ENCODE measurements at places on chromosomes 5 and 9.

- no peak for DNase-seq
Observed at GRCh38 chr5:178241231-178241663, 8.6 kb upstream of the PHYKPL start.

- no peak for DNase-seq
Observed at GRCh38 chr9:135083831-135084230, 3.6 kb upstream of the OLFM1 start.

DNA sequence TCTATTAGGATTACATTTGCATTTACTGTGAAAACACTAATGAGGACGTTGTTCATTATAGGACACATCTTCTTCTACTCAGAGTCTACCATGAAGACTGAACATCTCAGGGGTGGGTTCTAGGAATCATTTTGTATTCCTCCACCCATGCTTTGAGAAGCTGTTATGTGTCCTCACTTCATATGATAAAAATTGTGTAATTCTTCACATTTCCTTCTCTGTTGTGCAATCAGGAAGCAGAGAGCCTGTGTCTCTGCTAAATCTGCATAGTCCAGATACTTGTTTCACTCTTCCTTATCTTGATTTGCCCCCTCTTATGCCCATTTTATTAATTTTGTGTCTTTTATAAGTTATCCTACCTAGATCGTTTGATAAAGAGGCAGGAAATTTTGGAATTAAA, 97.8 kb upstream of the IQGAP2 start:
- no peak for DNase-seq

DNA sequence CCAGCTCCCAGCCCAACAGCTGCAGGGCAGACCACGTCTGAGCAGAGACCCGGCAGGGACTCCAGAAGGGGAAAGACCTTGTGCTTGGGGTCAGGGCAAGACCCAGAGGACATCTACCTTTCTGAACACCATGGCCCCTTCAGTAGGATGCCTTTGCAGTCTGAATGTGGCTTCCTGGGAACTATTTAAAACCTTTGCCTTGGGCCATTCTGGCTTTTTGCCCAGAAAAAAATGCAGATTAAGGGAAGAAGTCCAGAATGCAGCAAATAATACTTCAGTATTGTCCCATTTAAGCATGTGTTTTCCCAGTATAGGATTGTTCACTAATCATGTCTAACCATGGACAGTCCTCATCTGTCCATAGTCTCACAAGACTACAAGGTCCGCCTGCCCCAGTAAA, 67.5 kb upstream of the ERCC6L2 start:
- DNase-seq = no peak

GRCh38 chr5:136992796-136993489, 506.2 kb downstream of the SPOCK1 start:
- no peak for DNase-seq

DNA sequence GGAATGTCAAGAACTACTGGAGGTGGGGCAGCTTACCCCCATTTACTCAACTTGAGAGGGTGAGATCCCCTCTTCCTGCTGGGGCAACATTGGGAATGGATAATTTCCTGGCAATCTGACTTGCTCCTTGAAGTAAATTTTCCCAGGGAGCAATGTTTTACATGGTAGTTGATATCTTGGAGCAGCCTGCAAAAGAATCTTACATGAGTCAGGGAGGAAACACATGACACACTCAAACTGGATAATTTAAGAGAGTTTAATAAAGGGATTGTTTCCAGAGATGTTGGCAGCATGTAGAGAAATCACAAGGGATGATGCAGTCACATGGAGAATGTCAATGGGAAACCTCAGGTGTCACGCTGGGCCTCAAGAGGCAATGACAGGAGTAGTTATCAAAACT, 212.5 kb downstream of the GAS1 start:
- no peak for DNase-seq

- no peak for DNase-seq
Observed at GRCh38 chr5:115417076-115417475, 120.6 kb upstream of the CCDC112 start.

- no peak for DNase-seq
Observed at GRCh38 chr9:38284039-38284575, 108.4 kb upstream of the ALDH1B1 start.

DNA sequence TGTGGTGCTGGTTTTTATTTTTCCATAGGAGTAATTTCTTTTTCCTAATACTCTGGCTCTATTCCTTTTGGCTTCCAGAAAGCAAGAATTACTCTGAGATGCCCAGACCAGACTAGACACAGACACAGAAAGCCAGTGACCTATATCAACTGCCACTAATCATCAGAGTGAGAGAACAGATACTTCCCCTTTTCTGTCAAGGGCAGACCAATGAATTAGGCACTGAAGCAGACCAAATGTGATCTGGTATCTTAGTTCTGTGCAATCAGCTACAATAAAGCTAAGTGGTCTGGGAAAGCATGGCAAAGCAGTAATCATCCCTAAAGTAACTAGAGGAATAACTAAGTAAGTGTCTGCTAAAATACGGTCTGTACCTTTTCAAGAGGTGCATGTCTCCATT, 239.1 kb downstream of the ELAVL2 start:
- DNase-seq = no peak

- DNase-seq = no peak
Observed at GRCh38 chr5:94505327-94506068, 112.9 kb downstream of the KIAA0825 start.

DNA sequence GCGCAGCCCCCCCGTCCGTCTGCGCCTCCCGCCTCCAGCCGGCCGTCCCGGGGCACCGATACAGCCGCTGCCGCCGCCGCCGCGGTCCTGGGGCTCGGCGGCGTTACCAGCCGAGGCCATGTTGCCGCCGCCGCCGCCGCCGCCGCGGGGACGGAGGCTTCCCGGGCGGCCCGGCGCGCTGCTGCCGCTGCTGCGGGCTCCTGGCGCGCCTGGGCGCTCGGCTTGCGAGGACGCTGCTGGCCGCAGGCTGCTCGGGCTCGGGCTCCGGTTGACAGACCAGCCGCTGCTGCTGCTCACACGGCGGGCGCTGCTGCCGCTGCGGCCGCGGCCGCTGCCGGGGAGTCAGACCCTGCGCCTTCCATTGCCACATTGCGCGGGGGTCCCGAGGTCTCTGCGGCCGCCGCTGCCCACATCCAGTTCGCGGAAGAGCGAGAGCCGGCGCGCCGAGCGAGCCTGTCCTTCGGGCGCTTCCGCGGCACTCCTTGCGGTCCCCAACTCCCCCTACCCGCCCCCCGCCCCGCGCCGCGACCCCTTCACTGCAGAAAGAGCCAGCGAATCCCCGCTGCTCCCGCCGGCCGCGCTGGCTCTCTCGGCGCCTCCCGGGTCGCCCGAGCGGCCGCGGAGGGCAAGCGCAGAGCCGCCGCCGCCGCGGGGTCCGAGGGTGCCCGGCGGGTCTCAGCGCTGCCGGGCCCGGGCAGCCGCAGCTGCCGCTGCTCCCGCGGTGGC, 8.4 kb downstream of the PTCH1 start:
- no peak for DNase-seq

DNA sequence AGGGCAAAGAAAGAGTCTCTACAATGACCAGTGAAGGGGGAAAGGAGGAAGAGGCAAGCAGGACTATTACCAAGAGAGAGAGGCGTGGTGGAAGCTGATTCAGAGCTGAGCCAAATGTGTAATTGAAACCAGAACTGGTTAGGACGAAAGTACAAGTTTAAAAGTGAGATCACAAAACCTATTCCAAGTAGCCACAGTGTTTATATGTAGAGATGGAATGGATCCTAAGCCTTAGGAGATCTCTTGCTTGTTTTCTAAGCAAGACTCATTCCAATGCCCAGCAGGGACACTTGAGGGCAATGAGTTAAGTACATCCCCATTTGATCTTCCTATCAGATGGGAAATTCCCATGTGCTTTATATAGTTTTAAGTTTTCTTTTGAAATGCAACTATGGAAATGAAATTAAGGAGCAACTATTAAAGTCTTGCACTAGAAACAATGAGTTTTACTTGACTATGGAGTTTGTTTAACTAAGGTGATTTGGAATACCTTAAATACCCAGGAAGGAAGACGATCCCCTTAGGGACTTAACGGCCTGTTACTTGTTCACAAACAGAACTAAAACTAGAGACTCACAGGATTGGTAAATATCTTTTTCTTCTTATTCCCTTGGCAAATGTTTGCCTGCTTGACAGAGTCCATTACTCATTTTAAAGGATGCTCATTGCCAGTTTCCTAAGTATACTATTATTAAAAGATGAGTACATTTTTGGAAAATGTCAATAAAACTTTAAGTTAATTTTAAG, 51.1 kb upstream of the SNX2 start:
- DNase-seq = no peak
